ENCODE measurements at places on chromosomes 6 and 20.

DNA sequence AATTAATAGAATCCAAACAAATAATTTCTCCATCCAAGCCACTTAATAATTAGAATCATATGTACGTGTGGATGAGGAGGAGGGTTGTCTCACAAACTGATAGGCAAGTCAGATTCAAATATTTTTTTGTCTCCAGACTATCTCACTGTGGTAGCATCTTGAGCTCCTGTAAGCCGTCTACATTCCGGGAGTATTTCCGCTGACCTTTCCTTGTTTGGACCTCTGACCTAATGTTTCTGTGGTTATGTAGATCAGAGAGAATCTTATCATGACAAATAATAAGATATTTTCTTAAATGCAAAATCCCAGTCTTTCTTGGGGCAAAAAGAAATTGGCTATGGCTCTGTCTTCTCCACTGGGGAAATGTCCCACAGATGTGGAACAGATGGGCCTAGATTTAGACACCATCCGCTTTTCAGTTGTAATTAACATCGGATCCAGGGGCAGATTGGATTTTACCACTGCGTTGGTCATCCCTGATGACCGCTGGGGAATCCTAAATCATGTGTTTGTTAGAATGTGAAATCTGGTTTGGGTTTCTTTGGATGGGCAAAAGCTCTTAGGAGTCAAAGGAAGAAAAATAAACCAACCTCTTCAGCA is 197.1 kb upstream of the RIN2 start:
- no peak for DNase-seq

GRCh38 chr6:72850469-72850868 is 228.6 kb downstream of the KCNQ5 start:
- no peak for DNase-seq

DNA sequence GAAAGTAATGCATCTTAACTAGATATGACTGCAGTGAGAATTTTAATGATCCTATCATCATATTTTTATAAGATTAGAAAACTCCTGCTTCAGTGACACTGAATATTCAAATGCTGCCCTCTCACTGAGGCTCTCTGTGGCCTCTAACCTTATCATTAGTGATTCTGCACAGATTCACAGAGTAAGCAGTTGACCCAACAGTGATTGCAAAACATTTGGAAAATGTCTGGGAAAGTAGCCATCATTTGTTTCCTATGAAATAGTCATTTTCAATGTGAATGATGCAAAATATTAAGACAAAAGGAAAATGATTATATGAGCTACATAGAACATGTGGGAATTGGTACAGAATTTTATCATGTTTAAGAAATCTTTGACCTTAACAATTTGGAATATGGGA is 210.3 kb downstream of the TBX18 start:
- DNase-seq: no peak

GRCh38 chr6:105449756-105450390 is 47.0 kb upstream of the PREP start:
- DNase-seq: no peak

DNA sequence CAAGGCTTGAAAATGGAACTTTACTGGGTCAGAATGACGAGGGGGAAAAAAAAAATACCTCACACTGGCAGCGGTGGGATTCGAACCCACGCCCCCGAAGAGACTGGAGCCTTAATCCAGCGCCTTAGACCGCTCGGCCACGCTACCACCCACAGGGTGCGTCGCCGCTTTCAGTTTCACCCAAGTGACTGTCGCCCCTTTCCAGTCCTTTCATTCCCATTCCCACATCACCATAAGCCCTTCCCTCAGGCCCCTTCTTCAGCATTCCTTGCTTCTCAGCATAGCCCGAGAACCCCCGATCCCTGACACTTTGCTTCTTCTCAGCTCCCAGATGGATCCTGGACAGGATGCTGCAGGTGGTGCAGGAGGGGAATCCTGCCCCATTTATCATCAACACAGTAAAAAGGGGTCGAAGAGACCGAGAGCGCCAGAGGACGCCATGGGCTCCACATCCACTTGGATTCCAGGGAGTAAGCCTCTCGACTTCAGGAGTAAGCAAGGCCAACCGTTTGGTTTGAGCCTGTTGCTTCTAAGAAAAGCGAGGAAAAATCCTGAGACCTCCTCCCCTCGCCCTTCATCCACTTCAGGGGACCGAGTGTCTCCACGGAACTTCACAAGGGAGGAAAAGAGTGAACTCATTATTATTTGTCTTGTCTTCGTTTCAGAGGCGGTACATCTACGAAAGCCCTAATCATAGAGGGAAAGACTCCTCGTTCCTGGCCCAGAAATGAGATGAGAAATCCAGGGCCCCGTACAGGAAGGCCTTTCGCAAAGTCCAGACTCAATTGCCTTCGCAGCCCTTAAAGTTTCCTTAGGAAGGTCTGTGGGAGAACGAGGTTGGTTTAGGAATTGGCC is 20.0 kb upstream of the TRIM27 start:
- peak; percentile 82 for DNase-seq

DNA sequence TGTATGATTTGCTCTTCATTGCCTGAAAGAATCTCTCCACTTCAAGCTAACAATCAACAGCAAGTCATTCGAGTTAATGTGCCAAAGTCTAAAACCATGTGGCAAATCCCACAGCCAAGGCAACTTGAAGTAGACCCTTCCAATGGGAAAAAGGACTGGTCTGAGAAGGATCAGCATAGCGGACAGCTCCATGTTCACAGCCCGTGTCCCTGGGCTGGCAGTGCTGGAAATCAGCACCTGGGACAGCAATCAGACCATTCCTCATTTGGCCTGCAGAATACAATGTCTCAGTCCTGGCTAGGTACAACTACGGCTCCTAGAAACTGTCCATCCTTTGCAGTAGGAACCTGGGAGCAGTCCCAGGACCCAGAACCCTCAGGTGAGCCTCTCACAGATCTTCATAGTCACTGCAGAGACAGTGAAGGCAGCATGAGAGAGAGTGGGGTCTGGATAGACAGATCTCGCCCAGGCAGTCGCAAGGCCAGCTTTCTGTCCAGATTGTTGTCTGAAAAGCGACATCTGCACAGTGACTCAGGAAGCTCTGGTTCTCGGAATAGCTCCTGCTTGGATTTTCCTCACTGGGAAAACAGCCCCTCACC is 1.1 kb downstream of the GJA10 start:
- no peak for DNase-seq

DNA sequence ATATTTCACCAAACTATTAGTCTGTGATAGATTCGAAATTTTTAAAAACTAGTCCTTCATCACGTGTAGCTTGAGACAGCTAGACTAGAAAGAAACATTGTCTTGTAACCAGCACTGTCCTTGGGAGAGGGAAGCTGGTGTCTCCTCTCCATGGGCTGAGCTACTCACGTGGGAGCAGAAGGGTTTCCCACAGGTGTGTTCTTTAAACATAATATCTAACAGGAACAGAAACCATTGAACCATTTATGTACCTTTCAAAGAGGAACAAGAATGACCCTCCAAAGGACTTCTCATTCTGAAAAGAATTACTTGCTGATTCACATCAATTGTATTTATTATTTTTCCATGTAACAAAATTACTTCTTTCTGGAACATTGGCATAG is 72.4 kb upstream of the SYNJ2 start:
- DNase-seq: no peak

- DNase-seq: no peak
Observed at GRCh38 chr6:50524341-50524740, 189.0 kb upstream of the TFAP2D start.

DNA sequence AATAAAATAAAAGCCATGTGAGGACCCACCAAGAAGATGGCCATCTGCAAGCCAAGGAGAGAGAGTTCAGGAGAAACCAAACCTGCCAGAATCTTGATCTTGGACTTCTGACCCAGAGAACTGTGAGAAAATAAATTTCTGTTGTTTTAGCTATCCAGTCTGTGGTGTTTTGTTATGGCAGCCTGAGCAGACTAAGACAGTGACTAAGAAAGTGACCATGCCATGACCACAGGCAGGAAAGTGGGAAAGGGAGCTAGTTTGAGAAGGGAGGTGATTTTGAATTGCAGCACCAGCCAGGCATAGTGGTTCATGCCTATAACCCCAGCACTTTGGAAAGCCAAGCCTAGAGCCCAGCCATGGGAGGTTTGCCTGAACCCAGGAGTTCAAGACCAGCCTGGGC is 21.9 kb upstream of the C6orf62 start:
- DNase-seq: no peak

DNA sequence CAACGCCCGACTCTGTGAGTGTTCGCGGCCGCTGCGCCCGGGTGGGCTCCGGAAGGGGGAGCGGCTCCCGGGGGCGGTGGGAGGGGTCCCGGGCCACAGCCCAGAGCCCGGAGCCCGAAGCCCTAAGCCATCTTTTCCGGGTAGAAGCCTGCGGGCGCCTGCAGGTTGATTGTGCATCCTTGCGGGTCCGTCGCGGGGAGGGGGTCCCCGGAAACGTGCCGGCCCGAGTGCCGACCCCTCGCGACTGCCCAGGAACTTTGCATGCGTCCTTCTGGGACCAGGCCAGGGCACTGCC is 413 bp downstream of the PTPRA start:
- DNase-seq: peak; percentile 40

GRCh38 chr6:161486361-161487216 is 212.7 kb upstream of the AGPAT4 start:
- DNase-seq: no peak

- no peak for DNase-seq
Observed at GRCh38 chr6:47834196-47834595, 52.4 kb downstream of the OPN5 start.

GRCh38 chr6:24546439-24546838 is 51.7 kb downstream of the ALDH5A1 start:
- no peak for DNase-seq

GRCh38 chr20:37838769-37839431 is 64.0 kb upstream of the VSTM2L start:
- DNase-seq: no peak

DNA sequence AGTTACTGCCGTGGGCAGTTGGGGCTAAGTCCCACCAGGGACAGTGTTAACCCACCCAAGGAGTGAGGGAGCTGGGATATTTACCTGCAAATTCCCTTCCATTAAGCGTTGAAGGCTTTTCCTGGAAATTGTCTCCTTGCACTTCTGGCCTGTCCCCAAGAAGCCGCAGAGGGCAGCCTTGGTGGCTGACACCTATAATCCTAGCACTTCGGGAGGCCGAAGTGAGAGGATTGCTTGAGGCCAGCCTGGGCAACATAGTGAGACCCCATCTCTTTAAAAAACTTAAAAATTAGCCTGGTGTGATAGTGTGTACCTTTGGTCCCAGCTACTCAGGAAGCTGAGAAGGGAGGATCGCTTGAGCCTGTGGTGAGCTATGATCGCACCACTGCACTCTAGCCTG is 204.4 kb downstream of the EYA2 start:
- DNase-seq: no peak
